ENCODE measurements at places on chromosomes 6 and 20.
A peak's percentile ranks its signal among the peaks of the same experiment; 100 is the strongest.

GRCh38 chr6:137357263-137357947 is 136.8 kb downstream of the OLIG3 start:
- peak; percentile 51 for DNase-seq

- DNase-seq: peak; percentile 73
These were observed 30.4 kb downstream of the SERPINB9 start for GRCh38 chr6:2872423-2873358.

GRCh38 chr6:22327881-22328280 is 31.0 kb upstream of the PRL start:
- DNase-seq: no peak

DNA sequence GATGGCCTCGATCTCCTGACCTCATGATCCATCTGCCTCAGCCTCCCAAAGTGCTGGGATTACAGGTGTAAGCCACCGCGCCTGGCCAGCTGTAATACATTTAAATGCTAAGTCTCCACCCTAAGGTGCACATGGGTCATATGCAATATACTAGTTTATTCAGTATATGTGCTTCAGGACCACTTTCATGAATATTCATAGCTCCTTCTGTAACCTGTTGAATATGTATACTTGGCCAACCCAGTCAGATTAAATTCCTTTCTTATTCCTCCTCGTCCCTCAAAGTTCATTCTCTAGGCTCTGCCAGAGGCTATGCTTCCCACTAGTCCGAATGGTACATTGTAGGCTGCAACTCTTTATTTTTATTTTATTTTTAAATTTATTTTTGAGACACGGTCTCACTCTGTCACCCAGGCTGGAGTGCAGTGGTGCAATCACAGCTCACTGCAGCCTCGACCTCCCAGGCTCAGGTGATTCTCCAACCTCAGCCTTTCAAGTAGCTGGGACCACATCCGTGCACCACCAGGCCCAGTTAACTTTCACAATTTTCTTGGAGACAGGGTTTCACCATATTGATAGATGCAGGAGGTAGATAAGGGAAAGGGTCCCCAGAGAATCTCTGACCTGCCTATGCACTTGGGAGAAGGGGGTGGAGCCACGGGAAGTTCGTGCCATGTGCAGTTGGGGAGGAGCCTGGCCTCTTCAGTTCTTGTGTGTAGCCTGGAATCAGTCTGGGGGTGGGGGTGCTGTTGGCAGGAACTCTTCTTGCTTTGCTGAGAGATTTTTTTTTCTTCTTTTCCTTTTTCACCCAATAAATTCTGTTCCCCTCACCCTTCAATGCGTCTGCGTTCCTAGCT is 41.3 kb upstream of the DDR1 start:
- DNase-seq: peak; percentile 28

DNA sequence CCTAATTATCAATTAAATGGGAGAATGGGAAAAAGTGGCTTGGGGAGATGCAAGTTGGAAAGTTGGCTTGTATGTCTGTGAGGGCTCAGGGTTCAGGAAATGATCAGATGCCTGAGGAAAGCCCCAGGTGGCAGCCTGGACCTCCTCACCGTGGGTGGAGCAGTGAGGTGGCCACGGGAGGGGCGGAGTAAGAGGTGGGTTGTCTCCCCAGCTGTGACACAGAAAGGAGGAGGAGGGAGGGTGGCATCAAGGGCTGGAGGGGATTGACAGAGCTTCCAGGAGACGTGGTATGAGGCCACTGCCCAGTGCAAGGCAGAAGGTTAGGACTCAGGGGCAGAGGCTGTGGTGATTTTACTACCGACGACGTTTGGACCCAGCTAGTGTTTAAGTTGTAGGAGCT is 672.2 kb downstream of the PRKN start:
- no peak for DNase-seq

DNA sequence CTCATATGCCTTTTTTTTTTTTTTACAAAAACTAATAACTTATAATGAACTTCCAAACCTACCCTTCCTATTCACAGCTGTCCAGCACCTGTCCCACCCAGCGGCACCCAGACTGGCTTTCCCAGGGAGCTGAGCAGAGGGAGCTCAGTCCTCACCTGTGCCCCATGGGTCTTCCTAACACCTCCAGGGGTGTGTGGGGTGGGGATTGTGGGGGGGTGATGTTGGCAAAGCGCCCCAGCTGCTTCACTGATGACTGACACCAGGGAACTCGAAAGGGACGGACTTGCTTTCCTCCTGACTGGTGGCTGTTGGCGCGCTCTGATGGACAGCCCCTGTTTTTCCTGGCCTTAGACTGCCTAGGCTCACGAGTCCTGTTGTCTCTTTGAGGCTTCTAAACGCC is 14.2 kb upstream of the SYNJ2 start:
- DNase-seq: no peak

GRCh38 chr6:36594816-36595643 is 868 bp downstream of the SRSF3 start:
- peak; percentile 84 for DNase-seq

DNA sequence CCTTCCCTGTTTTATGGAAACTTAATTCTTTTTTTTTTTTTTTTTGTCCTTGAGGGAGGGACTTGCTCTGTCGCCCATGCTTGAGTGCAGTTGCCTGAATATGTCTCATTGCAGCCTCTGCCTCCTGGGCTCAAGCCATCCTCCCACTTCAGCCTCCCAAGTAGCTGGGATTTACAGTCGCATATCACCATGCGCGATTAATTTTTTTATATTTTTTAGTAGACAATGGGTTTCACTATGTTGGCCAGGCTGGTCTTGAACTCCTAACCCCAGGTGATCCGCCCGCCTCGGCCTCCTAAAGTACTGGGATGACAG is 654 bp downstream of the TMEM14C start:
- DNase-seq: peak; percentile 41

- DNase-seq: no peak
These were observed 181.9 kb downstream of the HAO1 start for GRCh38 chr20:7758406-7758805.

- DNase-seq: no peak
These were observed 1.1 kb upstream of the USP49 start for GRCh38 chr6:41896281-41896680.

- DNase-seq: no peak
These were observed 16.1 kb downstream of the HIVEP1 start for GRCh38 chr6:12028213-12028612.

DNA sequence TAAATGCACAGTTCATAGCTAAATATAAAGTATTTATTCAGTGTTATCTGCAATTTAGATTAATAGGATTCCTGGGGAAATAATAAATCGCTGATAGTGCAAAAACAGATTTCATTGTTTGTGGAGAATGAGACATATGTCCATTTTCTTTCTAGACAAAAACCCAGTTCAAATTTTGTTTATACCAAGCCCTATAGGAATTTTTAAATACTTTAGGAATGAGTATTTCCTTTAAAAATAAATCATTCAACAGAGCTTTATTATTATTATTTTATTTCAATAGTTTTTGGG is 86.5 kb downstream of the METTL24 start:
- no peak for DNase-seq

GRCh38 chr6:166910601-166911000 is 45.7 kb downstream of the RNASET2 start:
- DNase-seq: no peak

GRCh38 chr20:23090147-23090546 is 4.0 kb upstream of the CD93 start:
- no peak for DNase-seq

DNA sequence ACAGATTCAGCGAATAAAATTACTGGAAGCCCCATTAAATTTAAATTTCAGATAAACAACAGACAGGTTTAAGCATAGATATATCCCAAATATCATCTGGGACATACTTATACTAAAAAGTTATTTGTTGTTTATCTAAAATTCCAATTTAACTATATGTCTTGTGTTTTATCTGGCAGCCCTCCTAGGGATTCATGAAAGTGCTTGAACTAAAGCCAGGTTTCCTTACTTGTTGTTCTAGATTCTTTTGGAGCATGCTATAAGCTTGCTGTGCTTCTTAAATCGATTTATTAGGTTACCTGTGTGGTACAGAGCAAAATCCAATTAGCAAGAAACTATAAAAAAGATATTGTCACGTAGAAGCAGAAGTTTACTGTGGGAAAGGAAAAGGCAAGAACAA is 202.5 kb upstream of the GMDS start:
- DNase-seq: no peak

- no peak for DNase-seq
These were observed 118.7 kb upstream of the SLC22A16 start for GRCh38 chr6:110595112-110595511.

- no peak for DNase-seq
These were observed 506.7 kb upstream of the MARCKS start for GRCh38 chr6:113350461-113350860.
